ENCODE measurements at places on chromosomes 5 and 9.

GRCh38 chr9:91800473-91801030, 149.5 kb downstream of the ROR2 start:
- DNase-seq: no peak

GRCh38 chr5:168669668-168670378, 90.7 kb upstream of the PANK3 start:
- DNase-seq: no peak

- DNase-seq: no peak
These were observed 105.5 kb upstream of the CPEB4 start for GRCh38 chr5:173782671-173783101.

- DNase-seq: peak; percentile 96
These were observed 11.1 kb downstream of the GRIN1 start for GRCh38 chr9:137149942-137150616.

GRCh38 chr9:76153902-76154629, 240.2 kb downstream of the RFK start:
- DNase-seq: no peak

- no peak for DNase-seq
These were observed 241.2 kb upstream of the TNC start for GRCh38 chr9:115359017-115359780.

DNA sequence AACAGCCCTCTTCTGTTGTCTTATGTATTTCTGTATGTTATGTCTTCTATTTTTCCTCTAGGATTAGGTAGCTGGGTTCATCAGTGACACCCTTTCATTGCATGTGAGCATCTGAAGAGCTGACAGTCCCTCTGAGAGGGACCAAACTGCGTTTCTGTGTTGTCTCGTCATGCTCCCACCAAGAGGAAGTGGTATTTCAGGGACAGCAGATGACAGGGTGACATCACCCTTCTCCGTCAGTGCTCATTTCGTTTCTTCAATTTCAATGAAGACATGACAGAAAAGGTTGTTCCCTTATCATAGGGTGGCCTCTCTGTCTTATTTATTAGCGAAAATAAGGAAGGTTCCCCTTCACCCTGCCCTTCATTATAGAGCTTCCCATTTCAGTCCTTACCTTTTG, 225.9 kb upstream of the NR4A3 start:
- DNase-seq: no peak

GRCh38 chr9:122033775-122034373, 59.2 kb downstream of the TTLL11 start:
- DNase-seq: no peak

GRCh38 chr5:14708551-14708950, 44.0 kb downstream of the OTULIN start:
- no peak for DNase-seq

DNA sequence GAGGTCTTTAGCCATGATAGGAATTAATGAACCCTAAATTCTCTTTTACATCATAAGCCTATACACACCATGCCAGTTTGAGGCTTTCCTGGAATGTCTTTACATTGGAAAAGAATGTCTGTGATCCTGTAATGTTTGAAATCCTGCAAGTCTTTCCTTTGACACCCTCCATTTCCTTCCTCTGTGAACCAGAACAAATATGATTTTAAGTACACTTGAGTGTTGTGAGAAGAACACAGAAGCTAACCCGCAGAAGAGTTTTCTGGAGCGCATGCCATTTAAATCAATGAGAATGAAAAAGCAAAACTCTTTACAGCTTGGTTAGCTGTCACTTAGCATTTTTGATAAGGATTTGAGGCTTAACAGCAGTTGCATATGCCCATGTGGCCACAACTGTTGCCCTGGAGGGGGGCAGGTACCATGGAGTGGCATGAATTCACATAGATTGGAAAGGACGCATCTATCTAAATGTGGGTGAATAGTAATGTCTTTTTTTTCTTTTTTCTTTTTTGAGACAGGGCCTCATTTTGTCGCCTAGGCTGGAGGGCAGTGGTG, 372.6 kb downstream of the KDM4C start:
- no peak for DNase-seq

DNA sequence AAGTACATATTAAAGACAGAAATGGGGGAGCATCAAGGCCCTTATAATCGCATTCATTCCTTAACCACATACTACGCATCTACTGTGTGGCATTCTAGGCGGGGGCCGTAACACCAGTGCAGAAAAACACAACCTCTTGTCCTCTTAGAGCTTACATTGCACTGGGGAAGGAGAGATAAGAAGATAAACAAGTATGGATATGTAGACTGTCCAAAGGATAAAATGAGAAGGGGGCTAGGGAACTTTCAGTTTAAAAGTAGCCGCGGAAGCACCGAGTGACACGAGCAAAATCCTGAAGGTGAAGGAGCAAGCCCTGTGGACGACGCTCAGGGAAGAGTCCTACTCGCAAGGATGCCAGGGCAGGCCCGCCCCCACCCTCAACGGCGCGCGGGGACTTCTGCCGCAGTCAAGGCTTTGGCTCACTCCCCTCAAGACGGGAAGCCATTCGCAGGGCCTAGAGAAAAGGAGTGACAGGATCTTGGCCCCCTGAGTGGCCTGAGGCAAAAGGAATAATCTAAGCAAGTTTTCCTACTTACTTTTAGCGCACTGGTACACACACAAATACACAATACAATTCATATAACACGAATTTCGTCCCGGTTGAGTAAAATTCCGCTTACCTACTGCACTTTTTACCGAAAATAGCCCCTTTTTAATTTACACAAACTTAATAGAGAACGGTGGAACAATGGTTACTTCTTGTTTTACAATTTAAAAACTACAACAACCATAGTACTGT, 1.3 kb upstream of the NIPBL start:
- DNase-seq: peak; percentile 11

- peak; percentile 13 for DNase-seq
These were observed 49.5 kb downstream of the C5orf22 start for GRCh38 chr5:31581498-31582099.

DNA sequence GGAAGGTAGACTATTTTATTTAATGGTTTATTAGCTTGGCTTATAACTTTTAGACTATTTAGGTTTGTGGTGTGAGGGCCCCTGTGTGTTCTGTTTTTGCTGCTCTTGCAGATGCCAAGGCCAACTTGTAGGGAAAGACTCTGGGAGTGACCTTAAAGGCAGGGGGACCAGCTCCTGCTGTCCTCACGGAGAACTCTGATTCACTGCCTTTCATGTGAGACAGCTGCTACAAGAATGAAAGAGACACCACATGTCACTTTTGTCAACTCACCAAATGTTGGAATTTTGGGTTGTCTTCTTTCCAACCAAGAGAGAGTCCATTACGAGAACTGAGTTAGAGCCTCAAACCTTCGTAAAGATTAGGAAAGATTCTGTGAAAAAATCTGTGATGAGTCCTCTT, 258.3 kb upstream of the ADAMTSL1 start:
- no peak for DNase-seq

- DNase-seq: no peak
These were observed 509.1 kb downstream of the RASEF start for GRCh38 chr9:82553654-82554366.

DNA sequence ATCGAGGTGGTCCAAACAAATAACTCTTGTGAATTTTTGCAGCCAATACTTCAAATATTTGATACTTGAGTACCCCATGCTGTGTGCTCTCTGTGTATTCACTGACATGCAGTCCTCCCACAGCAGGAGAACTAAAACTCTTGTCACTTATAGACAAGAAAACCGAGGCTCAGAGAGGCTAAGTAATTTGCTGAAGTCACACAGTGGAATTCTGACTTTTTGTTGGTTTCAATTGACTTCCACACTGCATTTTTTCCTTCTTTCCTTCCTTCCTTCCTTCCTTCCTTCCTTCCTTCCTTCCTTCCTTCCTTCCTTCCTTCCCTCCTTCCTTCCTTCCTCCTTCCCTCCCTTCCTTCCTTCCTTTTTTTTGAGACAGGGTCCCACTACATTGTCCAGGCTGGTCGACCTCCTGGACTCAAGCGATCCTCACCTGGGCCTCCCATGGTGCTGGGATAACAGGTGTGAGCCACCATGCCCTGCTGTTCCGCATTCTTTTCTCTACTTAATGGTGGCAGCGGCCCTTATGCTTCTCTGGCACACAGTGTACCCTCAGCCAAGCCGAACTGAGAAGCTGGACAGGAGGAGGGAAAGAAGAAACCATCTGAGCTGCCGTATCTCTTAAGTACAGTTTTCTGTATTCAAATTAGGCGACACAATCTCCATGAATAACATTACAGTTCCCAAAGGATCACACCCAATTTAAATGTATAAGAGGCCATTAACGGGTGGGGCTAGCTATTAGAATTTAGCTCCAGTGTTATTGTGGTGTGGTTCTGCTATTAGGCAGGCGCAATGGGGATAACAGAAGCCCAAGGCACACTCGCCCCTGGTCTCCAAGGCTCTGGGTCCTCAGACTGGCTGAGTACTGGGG, 38.4 kb upstream of the GRHPR start:
- no peak for DNase-seq

DNA sequence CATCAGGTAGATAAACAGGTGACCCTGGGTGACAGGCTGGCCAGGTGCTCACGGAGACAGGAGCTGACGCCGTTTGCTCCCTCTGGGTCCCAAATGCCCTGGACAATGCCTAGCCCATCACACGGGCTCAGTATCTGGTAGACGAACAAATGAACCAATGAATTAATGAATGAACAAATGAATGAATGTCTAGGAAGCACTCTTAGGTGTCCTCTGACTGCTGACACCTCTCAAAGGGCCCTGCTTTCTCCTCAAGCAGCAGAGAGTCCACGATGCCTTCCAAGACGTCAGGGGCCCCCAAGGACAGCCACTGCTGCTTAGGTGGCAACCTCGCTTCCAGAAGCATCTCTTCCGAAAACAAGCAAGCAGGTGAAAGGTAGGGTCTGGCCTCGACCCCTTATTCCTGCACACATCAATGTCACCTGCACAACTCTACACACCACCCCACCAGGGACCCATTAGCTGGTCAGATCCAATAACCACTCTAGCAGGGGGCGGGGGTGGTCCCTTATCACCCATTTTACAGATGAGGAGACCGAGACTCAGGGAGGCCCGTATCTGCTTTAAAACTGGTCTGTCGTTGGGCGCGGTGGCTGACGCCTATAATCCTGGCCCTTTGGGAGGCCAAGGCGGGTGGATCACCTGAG, 45.2 kb downstream of the VAV2 start:
- no peak for DNase-seq

DNA sequence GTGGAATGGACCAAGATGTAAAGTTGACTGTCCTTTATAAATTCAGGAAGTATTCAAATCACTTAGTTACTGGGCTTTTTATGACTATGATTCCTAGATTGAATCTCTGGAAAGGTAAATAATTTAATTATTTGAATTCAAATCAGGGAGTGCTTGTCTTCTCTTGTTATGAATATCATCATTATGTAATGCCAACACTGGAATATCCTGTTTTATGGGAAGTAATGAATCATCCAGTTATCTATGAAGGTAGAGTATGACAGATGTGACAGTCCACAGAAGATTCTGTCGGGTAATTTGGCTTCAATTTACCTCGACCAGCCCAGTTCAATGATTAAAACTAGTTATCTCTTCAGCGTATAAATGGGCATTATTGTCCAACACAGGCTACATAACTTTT, 141.0 kb upstream of the NUDT12 start:
- no peak for DNase-seq

- DNase-seq: no peak
These were observed 292.1 kb upstream of the ELAVL2 start for GRCh38 chr9:24118190-24118589.

DNA sequence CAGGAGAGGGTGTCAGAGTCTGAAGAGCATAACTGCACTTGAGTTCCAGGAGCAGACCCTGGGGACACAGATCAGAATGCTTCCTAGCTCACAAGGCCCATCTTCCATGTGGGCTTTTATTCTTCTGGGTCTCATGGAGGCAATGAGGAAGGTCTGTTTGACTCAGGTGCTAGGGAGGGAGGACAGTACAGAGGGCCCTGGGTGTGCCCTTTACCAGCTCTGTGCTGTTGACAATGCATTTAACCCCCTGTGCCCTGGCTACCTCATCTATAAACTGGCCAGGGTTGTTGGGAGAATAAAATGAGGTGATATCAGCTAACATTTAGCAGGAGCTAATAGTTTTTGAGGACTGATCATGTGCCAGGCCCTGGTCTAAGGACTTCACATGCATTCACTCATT, 318.0 kb downstream of the DMAC1 start:
- no peak for DNase-seq

DNA sequence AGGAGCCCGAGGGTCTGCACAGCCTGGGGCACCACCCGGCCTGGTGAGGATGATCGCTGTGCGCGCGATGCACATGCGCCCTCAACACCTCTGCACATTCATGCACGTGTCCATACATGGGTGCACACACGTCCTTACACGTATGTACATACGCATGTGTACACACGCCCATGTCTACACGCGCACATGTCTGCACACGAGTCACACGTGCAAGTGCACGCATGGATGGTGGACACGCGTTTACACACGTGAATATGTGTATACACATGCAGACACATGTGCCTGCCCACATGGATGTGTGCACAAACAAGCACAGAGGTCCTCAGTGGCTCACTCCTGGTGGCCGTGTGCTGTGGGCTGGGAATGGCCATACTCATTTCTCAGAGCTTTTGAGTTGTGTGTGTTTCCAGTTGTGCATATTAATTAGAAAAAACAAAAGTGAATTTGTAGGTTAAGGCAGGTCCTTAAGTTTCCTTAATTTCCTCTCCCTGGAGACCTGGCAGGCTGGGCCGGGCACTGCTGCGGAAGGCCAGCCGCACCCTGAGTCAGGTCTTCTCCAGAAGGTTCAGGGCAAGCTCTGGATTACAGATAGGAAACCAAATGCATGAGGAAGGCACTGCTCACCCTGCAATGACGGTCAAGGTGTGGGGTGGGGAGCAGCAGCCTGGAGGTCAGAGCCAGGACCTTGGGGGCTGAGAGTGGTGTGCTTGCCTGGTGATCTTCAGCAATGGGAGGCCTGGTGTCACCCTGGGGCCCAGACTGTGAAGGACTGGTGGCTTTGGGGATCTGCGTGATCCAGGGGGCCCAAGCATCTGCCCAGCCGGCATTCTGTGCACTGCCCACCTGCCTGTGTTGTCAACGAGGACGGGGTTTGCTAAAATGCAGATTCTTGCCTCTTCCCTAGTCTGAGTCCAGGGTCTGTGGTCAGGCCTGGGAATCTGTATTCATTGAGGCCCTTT, 1.3 kb upstream of the RNU6ATAC start:
- DNase-seq: no peak

- DNase-seq: no peak
These were observed 9.3 kb upstream of the ANKDD1B start for GRCh38 chr5:75601996-75602395.

GRCh38 chr5:106423109-106423897, 1247.4 kb downstream of the EFNA5 start:
- no peak for DNase-seq

- no peak for DNase-seq
These were observed 9.5 kb downstream of the OTP start for GRCh38 chr5:77628840-77629508.

- no peak for DNase-seq
These were observed at the start of gene SHISAL2B for GRCh38 chr5:64690417-64691151. SHISAL2B (plus strand) TSS chr5:64690503; CDS start chr5:64690624, 121 bp downstream.

- no peak for DNase-seq
These were observed 59.2 kb downstream of the YTHDC2 start for GRCh38 chr5:113572716-113573115.

- DNase-seq: no peak
These were observed 313.6 kb upstream of the CD180 start for GRCh38 chr5:67510204-67510603.

- peak; percentile 49 for DNase-seq
These were observed at the start of gene CIZ1 for GRCh38 chr9:128191406-128192046. CIZ1 (minus strand) TSS chr9:128191572; CDS start chr9:128190857, 715 bp downstream.

GRCh38 chr5:73280386-73280785, 107.4 kb downstream of the TMEM174 start:
- DNase-seq: no peak

All from NCI-H1436 (cell line).